Hematopoietic multipotent progenitor cell treated with erythropoietin and hydrocortisone succinate and interleukin-3 and kit ligand, for 8 days (in vitro differentiated cells): ENCODE measurements at places on chromosomes 7 and 10.

DNA sequence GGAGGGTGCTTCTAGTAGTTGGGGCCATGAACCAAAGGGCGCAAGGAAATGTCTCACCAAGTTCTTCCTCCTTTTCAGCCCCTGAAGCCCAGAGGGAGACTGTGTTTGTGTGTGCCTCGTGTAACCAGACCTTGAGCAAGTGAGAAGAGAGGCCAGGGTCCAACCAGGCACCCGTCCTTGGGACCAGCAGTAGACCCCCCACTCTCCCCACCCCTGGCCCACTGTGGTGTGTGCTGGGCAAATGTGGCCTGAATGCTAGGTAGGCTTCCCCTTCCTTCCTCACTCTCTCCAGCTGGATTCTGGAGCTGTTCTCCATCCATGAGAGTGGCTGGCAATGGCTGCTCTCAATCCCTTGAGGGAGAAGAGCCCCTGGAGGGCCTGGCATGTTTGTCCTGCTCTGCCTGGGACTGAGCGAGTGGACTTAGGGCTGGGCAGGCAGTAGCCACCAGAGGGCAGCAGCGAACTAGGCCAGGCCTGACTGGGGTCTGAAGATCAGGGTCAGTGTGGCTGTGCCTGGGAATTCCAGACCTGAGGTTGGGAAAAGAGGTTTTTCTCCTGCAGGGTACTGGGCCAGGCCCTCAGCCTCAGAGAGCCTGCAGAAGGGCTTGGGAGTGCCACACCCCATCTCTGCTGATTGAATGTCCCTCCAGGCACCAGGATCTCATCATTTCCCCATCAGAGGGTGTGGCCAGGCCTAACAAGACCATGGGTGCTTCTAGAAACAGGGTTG, 12.5 kb downstream of the SFRP5 start:
- peak; percentile 67 for DNase-seq

- no peak for DNase-seq
Measured at GRCh38 chr10:79246209-79246581, 101.1 kb upstream of the PPIF start.

- no peak for DNase-seq
Measured at GRCh38 chr7:158016180-158017097, 571.2 kb downstream of the PTPRN2 start.

DNA sequence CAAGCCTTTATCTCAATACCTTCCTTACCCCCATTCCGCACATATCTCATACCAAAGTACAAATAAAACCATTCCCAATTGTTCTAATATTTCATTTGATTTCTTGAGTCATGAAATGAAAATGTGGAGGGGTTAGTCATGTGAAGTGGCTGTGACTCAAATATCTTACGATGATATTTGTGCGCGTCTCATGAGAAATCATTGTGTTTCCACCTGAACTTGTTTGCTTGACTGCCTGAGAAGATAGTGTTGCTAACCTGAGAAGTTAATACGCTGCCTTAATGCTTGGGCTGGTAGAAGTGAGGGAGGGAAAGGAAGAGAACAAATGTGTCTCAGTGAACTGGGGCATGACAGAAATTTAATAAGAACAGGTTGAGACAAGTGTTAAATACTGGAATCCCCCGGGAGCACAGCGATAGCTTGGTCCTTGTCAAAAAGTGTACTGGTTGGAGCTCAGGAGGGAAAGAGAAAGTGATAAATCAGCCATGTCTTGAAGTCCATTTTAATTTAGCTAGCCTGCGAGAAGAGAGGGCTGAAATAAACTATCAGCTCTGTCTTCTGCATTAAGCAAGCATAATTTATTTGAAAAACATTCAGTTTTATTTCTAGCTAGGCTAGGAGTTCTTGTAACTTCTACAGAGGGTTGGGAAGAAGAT, 7.2 kb upstream of the EPHA1 start:
- no peak for DNase-seq

DNA sequence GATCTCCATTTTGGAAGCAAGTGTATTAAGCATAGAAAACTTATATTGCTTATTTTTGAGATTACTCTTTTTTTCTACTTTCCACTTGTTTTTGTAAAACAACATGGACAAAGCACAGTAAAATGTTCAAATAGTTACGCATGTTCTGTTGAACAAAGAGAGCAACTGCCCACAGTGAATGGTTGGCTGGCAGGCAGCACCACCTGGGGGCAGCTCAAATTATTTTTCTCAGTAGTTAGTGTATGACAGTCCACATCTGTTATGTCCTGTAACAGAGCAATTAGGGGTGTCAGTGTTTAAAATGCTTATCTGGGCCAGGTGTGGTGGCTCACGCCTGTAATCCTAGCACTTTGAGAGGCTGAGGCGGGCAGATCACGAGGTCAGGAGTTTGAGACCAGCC, 46.1 kb upstream of the CACUL1 start:
- DNase-seq, result peak; percentile 37

- peak; percentile 96 for DNase-seq
Measured at GRCh38 chr7:5045558-5046396, at the start of gene RBAK. TSS of gene RBAK (plus strand) at chr7:5045860. CDS start at chr7:5048077, 2,217 bp downstream.

DNA sequence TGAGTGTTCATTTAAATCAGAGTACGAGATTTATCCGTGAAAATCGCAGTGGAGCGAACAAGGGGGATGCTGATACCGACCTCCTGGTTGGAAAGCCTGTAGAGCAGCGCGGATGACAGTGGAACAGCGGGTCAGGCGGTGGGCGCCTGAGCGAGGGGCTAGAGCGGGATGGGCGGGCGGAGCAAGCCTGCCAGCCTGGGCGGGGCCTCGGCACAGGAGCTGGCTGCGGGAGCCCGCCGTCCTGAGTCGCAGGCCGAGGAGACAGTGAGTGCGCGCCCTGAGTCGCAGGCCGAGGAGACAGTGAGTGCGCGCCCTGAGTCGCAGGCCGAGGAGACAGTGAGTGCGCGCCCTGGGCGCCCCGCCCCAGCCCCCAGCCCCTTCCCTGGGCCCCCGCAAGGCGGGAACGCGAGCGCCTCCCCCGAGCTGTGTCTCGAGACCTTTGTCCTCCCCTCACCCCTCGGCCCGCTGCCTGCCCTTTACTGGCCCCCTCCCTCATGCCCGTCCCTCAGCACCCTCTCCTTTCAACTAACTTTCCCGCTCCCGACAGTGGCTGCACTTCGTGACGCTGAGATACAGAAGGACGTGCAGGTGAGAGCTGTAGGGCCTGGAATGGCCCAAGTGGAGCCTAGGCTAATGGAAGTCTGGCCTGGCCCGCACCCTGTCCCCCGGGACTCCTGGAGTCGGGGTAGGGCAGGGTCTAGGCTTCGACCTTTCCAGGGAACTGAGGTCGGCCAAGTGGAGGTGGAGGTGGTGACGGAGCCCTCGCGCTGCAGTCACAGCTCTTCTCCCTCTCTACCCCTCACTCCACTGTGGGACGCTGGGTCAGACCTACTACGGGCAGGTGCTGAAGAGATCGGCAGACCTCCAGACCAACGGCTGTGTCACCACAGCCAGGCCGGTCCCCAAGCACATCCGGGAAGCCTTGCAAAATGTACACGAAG, at the start of gene AS3MT:
TSS of gene AS3MT (plus strand) at position 213 of the 941 bp plus-strand sequence. CDS start at position 336, 123 bp downstream.
- DNase-seq, result no peak

DNA sequence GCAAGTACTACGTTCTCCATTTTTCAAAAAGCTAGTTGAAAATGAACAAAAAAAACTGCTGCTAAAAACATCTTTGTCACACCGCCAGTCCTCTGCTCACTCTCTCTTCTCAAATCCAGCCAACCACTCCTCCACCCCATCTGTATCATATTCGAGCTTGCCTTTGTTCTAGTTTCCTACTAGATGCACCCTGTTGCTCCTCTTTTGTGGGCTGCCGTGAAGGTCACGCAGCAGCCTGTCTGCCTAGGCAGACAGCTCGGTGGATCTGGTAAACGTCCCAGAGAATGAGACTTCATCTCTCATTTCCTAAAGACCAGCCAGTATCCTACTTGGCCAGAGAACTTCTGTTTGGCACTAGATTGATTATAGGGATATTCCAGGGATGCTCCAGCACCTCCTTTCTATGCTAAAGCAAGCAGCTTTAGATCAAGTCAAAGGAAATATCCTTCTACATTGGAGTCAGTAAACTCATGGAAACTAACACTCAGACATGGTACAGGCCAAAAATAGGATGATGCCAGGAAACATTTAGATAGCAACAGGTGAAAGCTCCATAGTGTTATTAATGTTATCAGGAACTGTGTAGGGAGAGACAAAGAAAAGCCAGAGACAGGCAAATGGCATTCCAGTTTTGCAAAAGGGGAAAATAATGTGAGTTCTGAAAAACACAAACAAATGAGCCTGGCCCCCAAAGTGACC, 8.7 kb upstream of the PLXNA4 start:
- DNase-seq, result no peak

GRCh38 chr7:29641651-29642050, 78.0 kb downstream of the PRR15 start:
- no peak for DNase-seq

DNA sequence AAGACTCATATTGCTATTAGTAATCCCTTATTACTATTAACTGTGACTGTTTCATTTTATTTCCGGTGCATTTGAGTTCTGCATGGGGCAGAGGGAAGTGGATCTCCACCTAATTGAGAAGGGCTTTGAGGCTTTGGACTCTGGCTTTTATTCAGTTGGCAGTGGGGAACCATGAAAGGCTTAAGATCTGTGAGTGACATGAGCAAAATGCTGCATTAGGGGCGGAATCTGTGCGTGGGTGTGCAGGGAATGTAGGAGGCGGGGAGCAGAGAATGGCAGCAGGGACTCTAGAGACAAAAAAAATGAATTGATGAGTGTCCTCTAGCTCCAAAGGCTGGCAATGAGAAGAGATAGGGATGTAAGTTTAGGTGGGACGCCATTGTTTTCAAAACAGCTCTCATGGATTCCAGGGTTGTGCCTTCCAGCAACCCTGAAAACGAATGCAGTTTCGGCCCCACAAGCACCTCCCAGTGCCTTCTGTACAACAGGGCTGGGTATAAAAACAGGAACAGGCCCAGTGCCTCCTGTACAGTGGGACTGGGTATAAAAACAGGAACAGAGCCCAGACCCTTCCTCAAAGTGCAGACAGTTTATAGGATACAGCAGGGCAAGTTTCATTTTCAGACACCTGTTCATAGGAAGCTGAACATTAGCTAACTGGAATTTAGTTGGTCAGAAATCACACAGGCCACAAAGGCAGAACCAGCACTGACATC, 663.3 kb upstream of the FOXK1 start:
- no peak for DNase-seq

- no peak for DNase-seq
Measured at GRCh38 chr10:3563298-3563697, 221.7 kb downstream of the KLF6 start.

- no peak for DNase-seq
Measured at GRCh38 chr10:33248638-33249037, 85.8 kb downstream of the NRP1 start.

GRCh38 chr10:72697716-72698115, 5.8 kb downstream of the MCU start:
- no peak for DNase-seq

DNA sequence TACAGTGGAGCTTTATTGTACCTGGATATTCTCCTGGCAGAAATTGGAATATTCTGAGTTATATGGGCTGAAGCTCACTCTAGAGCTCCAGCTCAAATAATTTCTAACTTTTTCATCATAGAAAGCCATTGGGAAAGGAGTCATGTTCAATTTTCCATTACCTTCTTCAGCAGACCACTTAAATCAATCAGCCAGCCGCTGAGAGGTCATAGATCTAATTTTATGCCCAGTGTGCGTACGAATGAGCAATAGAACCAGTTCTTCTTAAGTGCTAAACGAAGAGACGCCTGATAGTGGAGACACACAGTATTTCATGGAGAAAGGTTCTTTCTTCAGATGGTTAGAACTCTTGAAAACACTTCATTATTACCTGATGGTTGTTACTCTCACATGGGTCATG, 35.0 kb upstream of the DNAJB12 start:
- no peak for DNase-seq

DNA sequence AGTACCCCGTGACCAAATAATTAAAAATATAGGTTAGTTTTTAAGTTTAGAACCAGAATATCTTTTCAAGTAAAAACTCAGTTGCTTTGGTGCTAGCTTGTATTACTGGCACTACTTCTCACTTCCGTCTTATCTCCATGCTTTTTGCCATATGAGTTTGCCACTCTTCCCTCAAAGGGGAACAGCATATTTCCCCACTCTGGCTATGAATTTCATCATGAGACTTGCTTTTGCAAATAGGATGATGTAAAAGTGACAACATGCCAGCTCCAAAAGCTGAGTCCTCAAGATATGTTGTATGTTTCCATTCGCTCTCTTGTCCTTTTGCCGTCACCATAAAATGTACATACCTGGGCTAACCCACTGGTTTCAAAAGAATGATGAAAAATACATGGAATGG, 178.1 kb upstream of the SEMA3A start:
- DNase-seq, result no peak

- no peak for DNase-seq
Measured at GRCh38 chr7:134835463-134835823, 56.0 kb downstream of the CALD1 start.

- DNase-seq, result no peak
Measured at GRCh38 chr7:106639476-106640334, 21.3 kb downstream of the CCDC71L start.

- no peak for DNase-seq
Measured at GRCh38 chr7:151923097-151923876, 33.0 kb upstream of the GALNTL5 start.

- DNase-seq, result no peak
Measured at GRCh38 chr7:87604264-87604663, 3.6 kb upstream of the ABCB1 start.

DNA sequence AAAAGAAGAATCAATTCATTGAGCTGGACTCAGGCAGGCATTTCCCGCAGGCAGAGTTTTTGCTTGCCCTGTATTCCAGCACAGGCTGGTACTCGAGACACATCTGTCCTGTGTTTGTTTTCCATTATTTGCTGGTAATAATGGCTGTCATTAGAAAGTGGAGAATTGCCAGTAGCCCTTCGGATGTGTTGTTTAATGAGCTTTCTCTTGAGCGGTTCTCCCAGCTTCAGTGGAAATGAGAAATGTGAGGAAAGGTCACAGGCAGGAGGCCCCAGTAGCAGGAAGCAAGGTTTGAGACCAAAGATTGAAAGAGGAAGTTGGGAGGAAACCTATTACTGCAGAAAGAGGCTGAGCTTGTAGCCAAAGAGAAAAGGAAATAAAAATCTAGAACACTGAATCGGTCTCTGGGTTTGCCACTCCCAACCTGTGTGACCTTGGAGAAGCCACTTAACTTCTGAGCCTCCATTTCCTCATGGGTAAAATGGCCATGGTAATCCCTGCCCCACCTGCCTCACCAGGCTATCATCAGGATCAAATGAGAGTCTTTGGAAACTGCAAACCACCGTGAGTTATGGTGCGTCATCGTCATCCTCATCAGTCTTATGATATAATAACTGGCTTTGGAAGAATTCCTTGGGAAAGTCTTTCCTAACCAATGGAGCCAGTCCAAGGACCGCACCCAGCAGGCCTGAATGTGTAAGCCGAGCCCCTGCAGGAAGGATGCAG, 67.7 kb downstream of the TACR2 start:
- no peak for DNase-seq

GRCh38 chr7:121604627-121605316, 208.7 kb upstream of the FAM3C start:
- DNase-seq, result no peak

DNA sequence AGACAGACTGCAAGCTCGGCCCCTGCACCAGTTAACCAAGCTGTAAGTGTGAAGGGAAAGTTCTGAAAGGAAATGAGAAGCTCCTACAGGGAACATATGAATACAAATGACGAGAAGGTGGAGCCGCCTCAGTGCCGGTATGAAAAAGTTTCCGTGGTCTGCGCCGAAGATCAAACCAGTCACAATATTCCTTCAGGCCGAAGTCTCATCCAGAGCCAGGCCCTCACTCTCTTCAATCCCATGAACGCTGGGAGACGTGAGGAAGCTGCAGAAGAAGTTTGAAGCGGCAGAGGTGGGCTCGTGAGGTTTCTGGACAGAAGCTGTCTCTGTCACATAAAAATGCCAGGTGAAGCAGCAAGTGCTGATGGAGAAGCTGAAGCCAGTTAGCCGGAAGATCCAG, 71.9 kb downstream of the CFAP46 start:
- DNase-seq, result no peak
